Bone marrow (tissue), 2 donors: ENCODE measurements at places on chromosomes 7 and 10.

GRCh38 chr10:70601746-70602145, 795 bp downstream of the PRF1 start:
- no peak for DNase-seq

GRCh38 chr10:97267671-97268070, 24.8 kb downstream of the ARHGAP19 start:
- DNase-seq, result no peak

GRCh38 chr10:131094527-131095312, 216.8 kb downstream of the TCERG1L start:
- DNase-seq, result no peak

- DNase-seq, result no peak
Measured at GRCh38 chr7:4216016-4216415, 466.1 kb upstream of the FOXK1 start.

DNA sequence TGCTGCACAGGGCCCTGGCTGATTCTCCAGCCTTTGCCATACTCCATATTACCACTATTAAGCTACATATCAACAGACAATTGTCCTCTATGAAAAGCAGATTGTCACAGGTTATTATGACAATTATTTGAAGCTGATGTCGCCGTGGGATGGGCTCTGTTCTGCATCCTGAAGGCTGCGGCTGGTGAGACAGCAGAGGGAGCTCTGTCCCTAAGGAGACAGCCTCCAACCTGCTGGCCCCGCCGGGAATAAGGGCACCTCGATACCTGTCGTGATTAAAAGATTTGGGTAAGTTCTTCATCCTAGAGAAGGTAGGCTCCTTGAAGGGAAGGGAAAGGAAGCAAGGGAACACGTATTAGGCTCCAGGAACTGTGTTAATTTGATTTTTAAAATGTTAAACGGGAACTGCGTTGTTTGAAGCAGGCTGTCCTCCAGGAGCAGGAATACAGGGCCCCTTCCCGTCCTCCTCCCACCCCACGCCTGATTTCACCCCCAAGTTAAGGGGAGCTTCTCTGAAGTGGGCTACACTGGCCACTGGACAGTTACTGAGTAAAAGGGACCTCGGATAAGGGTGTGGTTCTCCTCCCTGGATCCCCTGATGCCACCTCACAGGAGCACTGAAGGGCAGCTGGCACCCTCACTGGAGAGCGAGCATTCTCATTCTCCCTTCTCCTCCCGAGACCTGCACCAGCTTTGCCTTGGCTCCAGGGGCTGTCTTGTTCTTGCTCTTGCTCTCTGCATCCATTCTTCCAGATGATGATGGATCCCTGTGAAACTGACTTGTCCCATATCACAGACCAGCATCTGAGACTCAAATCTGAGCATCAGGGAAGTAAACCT, 11.8 kb upstream of the TIAL1 start:
- no peak for DNase-seq

DNA sequence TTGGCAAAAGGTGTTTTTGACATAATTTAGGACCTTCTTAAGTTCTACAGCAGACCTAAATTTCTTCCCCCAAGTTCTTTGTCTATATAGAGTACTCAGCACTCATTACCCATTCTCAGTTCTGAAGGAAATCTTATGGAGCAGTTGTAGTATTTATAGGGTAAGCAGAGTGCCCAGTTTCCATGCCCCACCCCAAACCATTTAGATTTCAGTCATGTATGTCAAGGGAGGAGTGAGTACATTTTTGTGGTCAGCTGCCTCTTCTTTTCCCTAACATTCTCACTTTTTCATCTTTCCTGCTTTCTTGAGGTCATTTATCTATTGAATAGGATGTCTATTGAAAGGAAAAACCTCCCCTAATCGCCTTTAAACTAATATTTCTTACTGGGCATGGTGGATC, 83.3 kb downstream of the KAT6B start:
- DNase-seq, result no peak

- no peak for DNase-seq
Measured at GRCh38 chr7:115357703-115357999, 435.8 kb downstream of the MDFIC start.

- no peak for DNase-seq
Measured at GRCh38 chr10:104903433-104903832, 262.3 kb downstream of the SORCS3 start.

- DNase-seq, result no peak
Measured at GRCh38 chr10:60869652-60870415, 74.2 kb downstream of the RHOBTB1 start.

- no peak for DNase-seq
Measured at GRCh38 chr7:31892099-31892829, 177.9 kb downstream of the PDE1C start.
